ENCODE measurements at places on chromosomes 1 and 21.

DNA sequence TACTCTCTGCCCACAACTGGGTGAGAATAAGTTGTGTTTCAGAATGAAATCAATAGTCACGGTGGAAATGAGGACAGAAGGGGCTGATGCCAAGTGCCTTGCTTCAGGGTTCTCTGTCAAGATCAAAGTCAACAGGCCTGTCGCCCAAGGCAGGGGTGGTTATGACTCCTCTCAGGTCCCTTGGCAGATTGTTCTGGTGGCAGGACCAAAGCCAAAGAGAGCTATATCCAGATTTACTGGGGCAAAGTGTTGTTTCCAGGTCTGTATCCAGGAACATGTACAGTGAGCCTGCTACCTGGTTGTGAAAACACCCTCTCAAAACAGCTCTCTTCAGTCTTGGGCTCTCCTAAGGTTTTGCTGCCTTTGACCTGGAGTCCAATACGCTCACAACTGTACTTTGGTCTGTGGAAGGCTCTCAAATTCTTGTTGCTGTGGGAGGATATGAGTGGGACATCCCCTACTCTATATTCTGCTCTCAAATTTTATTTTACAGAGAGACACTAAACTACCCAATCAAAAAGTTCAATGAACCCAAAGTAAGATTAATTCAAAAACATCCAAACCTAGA is 175.1 kb upstream of the ETV3 start:
- DNase-seq: no peak

DNA sequence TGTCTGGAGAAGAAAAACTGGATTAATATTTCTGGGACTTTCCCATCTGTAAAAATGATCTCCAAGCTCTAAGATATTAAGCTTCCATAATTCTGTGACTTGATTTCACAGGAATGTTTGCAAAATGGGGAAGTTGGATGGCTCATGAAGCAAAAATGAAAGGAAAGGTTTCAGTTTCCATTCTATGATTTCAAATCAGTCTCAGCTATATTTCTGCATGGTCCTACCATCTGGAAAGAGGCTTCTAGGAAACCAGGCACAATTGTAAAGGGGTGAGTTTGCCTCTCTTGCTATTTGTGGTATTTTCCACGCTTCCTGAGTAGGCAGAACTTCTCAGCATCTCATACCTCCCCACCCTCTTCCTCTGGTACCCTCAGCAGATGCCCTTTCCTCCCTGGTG is 22.4 kb upstream of the ACTN2 start:
- DNase-seq: no peak

GRCh38 chr1:8816831-8817411 is 519 bp downstream of the RERE start:
- DNase-seq: peak; percentile 28

DNA sequence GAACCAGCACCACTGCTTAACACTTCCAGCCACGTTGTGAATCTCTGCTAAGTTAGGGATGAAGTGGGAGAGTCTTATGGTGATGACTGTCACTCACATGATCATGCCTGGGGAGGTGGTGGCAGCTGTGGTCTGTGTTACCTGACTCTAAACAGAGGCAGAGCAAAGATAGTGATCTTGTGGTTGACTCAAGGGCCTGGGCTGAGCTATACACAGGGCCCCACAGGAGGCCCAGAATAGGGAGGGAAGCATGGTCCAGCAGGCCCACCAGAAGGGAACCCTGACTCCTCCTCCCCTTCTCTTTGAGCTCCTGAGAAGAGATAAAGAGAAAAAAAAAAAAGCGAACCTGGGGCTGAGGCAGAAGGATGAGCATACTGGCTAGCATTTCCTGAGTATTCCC is 55.0 kb downstream of the PLXNA2 start:
- DNase-seq: no peak

GRCh38 chr1:202130816-202131522 is 8.3 kb downstream of the GPR37L1 start:
- no peak for DNase-seq

GRCh38 chr1:244322791-244323521 is 128.8 kb downstream of the ADSS2 start:
- DNase-seq: no peak

DNA sequence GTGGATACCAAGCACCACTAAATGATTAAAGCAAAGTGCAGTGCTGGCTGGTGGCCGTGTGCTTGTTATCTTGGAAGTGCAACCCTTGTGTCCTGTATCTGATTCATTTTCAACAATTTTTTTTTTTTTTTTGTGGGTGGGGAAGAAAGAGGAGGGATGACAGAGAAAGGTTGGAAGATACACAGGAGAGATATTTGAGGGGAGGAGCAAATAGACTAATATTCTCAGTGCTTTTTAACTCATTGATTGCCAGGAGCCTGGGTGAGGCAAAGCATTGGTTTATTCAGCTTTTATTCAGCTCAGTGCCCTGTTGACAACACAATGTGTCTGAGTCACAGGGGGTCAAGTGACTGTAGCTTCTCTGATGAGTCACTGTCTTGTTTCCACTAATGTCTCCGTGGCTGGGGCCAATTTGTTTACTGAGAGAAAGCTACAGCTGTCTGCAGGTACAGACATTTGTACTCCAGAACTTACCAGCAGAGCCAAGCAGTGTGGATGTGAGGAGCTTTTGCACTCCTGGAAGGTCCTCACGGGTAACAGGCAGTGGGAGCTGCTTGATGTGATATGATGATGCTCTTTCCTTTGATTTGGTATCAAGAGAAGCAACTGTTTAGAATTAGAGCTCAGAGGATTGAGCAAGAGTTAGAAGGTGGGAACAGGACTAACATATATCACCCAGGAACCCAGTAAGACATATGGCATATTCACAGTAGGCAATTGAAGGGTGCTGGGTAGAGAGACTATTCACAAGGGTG is 23.6 kb upstream of the DNM3 start:
- no peak for DNase-seq

- DNase-seq: no peak
Measured at GRCh38 chr1:2819429-2819828, 17.9 kb upstream of the TTC34 start.

GRCh38 chr1:87956072-87956471 is 627.4 kb downstream of the LMO4 start:
- no peak for DNase-seq

DNA sequence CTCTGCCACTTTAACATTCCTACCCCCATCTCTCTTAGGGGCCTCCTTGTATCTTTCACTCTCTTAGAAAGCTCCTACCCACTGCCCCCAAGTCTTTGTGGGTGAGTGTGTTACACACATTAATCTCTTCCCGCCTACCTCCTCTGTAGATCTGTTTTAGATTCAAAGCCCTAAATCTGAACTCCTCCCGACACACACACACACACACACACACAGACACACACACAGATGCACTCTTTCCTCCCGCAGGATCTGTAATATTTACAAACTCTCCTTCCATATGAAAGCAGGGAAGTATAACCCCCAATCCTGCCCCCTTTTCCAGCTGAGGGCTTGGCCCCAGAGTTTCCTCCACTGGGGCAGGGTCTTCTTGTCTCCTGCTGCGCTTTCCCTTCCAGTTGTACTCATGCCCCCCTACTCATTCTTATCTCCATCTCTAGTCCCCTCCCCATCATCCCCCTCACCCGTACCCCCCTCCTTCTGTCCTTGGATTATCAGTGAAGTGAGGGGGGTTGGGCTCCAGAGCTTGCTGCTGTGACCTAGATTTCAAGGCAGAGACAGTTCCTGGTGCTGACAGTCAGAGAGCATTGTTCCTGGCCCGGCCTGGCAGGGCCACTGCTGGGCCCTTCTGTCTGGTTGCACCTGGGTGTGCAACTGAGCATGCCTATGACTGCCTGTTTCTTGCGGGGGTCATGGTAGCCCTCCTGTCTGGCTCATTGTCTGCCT is 4.3 kb downstream of the PEA15 start:
- DNase-seq: no peak

GRCh38 chr1:198205016-198205684 is 48.4 kb downstream of the NEK7 start:
- no peak for DNase-seq

GRCh38 chr21:35649186-35649585 is 411.1 kb downstream of the SETD4 start:
- DNase-seq: no peak

DNA sequence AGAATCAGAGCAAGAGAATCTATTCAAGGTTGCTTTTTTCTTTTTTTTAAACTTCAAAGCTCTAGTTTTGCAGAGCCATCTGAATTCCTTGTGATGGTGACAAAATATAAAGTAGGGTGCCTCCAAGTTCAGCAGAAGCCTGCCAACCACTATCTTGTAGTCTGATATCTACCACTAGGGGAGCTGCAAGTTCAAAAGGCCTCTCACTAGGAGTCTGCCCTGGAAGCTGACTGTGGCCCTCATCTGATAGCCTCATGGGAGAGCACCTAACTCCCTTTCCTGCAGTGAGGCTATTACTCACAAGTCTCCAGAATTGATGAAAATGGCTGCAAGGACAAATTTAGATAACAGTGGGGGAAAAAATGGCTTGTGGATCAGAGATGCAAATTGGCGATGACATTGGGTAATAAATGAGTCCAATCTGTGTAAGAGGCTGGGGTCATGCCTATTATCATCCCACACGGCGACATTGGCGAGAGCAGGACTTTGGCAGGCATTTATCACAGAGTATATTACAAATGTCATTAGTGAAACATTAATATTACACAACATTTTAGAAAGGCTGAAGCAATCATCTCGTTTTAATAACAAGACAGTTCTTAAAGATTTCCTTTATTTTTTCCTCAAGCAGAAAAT is 10.7 kb upstream of the ZP4 start:
- DNase-seq: no peak

GRCh38 chr1:223721658-223722607 is 9.6 kb downstream of the CAPN2 start:
- DNase-seq: no peak

DNA sequence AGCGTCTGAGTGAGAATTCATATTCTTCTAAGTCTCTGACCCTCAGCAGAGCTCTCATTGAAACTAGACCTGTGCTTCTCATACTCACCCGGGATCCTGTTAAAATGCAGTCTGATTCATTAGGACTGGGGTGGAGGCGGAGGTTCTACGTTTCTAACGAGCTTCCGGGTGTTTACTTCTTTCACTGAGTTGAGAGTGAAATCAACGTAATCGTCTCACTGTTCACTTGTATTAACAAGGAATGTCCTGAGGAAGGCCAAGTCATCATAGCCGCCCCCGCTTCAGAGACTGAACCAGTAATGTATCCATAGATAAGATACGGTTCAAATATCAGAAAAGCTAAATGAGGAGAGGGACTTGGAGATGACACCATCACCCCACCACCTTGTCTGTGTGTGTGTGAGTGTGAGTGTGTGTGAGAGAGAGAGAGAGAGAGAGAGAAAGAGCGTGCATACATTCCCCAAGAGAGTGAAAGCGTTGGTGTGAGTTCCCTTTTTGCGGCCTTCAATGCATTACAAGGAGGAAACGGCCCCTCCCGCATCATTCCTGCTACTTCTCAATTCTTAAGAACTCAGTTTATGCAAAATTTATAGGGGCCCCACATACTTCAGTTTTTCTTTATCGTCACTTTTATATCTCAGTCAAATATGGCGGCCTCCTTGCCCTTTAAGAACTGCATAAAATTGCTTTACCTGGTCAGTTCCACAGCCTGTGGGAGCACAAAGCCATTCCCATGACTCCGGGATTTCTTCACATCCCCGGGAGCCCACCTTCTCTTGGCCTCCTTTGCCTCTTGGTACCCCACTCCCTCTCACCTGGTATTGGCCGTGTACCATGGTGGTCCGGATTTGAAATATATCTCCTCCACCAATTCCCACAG is 19.8 kb downstream of the KMO start:
- DNase-seq: peak; percentile 85

- DNase-seq: no peak
Measured at GRCh38 chr1:113998361-113998760, 19.1 kb downstream of the OLFML3 start.

GRCh38 chr1:51557168-51557567 is 38.1 kb upstream of the EPS15 start:
- DNase-seq: no peak

- DNase-seq: no peak
Measured at GRCh38 chr1:184025242-184025675, 12.3 kb downstream of the COLGALT2 start.

DNA sequence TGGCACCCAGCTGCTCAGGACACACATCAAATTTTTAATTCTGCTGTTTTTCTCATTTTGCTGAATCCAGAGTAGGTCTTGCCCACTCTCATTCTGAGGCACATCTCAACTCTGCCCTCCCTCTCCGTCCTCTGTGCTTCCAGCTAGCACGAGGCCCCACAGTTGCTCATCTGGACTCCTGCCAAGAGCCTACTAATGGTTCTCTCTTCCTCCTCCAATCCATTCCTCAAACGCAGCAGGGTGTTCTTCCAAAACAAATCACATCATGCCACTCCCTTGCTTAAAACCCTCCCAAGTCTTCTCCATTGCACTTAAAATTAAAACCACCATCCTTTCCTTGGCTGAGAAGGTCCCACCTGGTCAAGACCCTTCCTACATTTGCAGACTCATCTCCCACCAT is 49.8 kb upstream of the SCAF4 start:
- no peak for DNase-seq

- no peak for DNase-seq
Measured at GRCh38 chr1:198113342-198113750, 43.5 kb upstream of the NEK7 start.

DNA sequence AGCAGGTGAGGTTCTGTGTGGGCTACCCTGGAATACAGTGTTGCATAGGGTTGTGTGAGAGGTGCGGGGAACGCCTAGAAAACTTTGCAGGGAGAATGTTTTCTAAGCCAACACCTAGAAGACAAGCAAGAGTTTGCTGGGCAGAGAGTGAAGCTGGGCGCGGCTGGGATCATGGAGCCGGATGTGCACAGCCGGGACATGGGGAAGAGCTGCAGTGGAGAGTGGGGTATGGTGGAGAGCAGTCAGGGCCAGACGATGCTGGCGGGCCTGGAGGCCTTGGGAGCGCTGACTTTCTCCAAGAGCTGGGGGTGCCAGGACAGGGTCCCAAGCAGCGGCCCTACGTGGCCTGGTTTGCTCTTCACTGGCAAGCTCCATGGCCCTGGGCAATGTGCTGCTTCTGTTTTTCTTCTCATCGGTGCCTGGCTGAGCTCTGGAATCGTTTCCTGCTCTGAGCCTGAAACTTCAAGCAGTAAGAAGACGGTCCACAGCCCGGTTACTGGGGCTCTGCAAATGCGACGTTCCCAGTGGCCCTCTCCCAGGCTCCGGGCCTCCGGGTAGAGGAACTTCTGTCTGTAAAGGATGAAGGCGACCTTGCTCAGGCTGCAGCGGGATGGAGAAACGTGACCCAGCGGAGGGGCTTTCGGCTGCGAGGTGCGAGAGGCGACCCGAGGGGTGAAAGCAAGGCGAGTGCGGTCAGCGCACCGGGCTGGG is 51.9 kb upstream of the CD34 start:
- DNase-seq: no peak

- DNase-seq: no peak
Measured at GRCh38 chr21:44866780-44867179, 6.7 kb downstream of the PTTG1IP start.

DNA sequence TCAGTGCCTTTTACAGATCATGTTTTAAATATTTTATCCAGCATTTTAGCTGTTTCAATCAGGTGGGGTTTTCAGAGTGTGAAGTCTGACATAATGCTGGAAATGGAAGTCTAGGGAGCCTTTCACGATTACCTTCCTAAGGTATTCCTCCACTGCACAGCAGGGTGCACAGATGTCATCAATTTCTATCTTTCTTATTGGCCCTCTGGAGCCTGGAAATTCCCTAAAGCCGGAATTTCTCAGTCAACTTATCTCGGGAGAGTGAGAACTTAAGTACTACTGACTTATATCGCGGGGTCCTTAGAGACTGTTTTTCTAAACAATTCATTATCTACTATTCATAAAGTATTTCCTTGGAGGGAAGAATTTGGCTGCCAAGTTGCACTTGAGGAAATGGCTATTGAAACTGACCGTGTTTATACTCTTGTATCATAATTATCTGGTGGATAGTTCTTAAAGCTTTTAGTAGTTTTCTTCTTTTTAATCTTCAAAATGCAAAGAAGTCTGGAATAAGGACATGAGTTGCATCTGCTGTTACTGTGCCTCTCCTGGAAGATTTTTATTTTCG is 311.8 kb upstream of the B3GALT2 start:
- DNase-seq: no peak

All from stimulated activated naive B cell treated with anti-CD40 and anti-IgM and Interleukin-4, amounts not matched to agents 10 μg/mL and 1 μg/mL and 100 μg/mL, for 72 hours (primary cell).